WTC11 (cell line): ENCODE measurements at places on chromosomes 1 and 21. TPM values are rescaled to one million over a fixed set of nuclear protein-coding genes. Genes with fewer than 3 reads are reported as not detected.

The EXTL1 gene
- 1.3 to 2.1 TPM (median 1.9 TPM) in 3 replicates for total RNA-seq

The NPL gene
- total RNA-seq, result 3.4 to 4.1 TPM (median 3.6 TPM) in 3 replicates

The GJA9 gene
- total RNA-seq, result not detected in 3 replicates

The C8B gene
- 0.30 to 0.46 TPM in 2 of 3 replicates, not detected in the other for total RNA-seq

The TMOD4 gene
- 0.66 to 0.82 TPM (median 0.79 TPM) in 3 replicates for total RNA-seq

The NOC2L gene
- 149 to 182 TPM (median 150 TPM) in 3 replicates for total RNA-seq

The FTCD gene
- 6.1 to 9.6 TPM (median 9.5 TPM) in 3 replicates for total RNA-seq

The KANK4 gene
- total RNA-seq, result 0.23 to 0.55 TPM (median 0.35 TPM) in 3 replicates

The NCF2 gene
- 0.25 to 0.52 TPM (median 0.41 TPM) in 3 replicates for total RNA-seq

GRCh38 chr1:1153874-1154273, 19.8 kb upstream of the TTLL10 start:
- no peak for DNase-seq

DNA sequence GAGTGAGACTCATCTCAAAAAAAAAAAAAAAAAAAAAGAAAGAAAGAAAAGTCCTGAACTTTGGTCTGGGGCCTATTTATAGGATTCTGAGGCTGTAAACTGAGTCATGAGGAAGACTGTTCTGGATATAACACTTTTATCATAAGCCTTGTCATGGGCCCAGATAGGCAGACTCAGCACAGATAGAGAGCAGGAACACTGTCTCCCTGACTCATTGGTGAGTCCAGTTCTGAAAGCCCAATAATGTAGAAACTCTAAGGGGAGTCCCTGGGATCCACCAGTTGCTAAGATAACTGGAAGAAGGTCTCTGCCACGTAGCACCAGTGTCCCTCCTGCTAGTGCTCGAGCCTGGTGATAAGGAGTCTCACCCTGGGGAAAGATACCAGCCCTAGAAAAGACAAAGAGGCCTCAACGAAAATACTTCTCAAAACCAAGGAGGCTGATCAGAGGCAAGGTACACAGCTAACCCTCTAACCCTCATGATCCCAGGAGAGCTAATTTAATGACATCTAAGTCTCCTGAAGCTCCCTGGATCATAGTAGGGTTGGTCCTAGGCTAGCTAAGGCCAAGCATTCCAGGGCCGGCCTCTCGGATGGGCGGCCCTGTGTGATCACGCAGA, 43.5 kb downstream of the LPAR3 start:
- DNase-seq, result no peak

DNA sequence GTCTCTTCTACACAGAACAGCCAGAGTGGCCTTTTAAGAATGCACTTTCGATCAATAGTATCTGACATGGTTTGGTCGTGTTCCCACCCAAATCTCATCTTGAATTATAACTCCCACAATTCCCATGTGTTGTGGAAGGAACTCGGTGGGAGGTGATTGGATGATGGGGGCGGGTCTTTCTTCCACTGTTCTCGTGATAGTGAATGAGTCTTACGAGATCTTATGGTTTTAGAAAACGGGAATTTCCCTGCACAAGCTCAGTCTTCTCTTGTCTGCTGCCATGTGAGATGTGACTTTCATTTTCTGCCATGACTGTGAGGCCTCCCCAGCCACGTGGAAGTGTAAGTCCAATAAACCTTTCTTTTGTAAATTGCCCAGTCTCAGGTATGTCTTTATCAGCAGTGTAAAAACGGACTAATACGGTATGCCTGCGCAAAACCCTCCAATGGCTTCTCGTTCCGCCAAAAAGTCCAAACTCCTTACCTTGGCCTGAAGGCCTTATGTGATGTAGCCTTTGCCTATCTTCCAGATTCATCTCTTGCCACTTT, 23.0 kb upstream of the SMG7 start:
- DNase-seq, result no peak

DNA sequence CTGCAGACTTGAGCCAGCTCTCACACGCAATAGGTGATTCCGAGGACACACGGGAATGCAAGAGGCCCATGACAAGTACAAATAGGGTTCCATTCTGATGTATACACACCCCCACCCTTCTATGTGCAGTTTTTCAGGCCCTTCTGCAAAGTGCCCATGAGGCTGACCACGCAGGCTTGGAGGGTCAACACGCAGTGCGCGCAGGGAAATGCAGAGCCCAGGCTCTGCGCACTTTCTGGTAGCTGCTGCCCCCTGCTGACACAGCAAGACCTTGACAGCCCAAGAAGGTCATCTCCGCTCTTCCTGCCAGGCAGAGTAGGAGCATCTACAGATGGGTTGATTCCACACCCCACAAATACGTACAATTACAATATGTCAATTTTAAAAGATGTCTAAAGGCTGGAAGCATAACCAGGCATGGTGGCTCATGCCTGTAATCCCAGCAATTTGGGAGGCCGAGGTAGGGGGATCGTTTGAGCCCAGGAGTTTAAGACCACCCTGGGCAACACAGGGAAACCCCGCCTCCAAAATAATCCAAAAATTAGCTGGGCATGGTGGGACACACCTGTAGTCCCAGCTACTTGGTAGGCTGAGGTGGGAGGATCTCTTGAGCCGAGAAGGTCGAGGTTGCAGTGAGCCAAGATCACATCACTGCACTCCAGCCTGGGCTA, 18.5 kb downstream of the SH3BP5L start:
- peak; percentile 66 for DNase-seq

- no peak for DNase-seq
Observed at GRCh38 chr1:179955731-179956130, 1.1 kb downstream of the CEP350 start.

DNA sequence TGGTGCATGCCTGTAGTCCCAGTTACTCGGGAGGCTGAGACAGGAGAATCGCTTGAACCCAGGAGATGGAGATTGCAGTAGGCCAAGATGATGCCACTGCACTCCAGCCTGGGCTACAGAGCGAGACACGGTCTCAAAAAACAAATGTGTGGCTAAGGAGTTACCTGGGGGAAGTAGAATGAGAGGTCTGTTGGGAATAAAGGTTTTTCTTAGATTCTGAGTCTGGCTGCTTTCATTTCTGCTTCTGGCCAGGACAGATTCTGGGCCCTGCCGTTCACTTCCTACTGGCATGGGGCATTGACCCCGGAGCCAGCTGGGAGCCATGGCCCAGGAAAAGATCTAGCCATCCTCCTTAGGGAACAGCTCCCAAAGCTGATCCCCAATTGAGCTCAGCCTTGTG, 420 bp upstream of the DCDC2B start:
- DNase-seq, result no peak

- peak; percentile 54 for DNase-seq
Observed at GRCh38 chr1:35210321-35211119, 17.6 kb upstream of the SFPQ start.

- DNase-seq, result no peak
Observed at GRCh38 chr1:110717179-110717578, 42.4 kb upstream of the KCNA3 start.

DNA sequence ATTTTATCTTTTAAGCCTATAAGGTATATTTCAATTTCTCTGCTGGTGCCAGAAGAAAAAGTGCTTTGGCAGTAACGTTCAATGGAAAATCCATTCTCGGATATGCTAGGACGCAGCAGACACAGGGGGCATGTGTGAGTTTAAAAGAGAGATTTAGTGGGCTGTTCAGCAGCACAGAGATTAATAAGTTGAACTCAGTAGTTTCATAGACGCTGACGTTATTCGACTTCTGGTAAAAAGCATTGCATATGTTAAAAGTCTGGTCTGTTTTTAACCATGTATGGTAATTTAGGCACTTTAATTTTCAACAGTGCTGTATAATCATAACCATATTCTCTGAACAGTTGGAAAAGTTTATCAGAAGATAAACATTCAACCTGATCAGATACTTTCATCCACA, 99.6 kb downstream of the ATP6V1G3 start:
- no peak for DNase-seq

DNA sequence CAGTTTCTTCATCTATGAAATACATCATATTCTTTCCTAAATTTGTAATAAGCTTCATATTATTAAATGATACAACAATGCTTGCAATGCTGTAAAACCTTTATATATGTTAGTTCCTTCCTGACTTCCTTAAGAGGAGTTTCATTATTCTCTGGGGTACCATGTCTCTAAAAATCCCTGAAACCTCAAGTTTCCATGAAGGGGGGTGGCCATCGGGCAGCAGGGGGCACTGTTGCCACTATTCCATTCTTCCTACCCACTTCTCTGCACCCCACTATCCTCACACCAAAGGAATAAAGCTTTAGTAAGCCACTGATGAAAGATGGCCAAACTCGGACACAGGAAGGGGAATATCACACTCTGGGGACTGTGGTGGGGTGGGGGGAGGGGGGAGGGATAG, 9.0 kb upstream of the DMRTB1 start:
- peak; percentile 44 for DNase-seq

DNA sequence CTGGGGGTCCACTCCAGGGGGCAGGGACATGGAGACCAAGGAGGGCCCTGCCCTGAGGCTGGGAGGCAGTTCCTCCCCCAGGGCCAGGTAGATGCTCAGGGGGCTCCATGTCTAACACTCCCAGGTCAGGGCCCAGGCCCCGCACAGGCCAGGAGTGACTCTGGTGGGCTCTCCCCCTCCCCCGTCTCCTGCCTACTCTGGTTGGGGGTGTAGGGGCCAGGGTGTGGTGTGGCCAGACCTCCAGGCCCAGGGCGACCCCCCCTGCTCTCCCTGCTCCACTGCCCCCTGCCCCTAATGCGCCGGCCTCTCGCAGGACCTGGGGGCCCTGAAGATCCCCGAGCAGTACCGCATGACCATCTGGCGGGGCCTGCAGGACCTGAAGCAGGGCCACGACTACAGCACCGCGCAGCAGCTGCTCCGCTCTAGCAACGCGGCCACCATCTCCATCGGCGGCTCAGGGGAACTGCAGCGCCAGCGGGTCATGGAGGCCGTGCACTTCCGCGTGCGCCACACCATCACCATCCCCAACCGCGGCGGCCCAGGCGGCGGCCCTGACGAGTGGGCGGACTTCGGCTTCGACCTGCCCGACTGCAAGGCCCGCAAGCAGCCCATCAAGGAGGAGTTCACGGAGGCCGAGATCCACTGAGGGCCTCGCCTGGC, 19.7 kb upstream of the CCDC27 start:
- peak; percentile 66 for DNase-seq

DNA sequence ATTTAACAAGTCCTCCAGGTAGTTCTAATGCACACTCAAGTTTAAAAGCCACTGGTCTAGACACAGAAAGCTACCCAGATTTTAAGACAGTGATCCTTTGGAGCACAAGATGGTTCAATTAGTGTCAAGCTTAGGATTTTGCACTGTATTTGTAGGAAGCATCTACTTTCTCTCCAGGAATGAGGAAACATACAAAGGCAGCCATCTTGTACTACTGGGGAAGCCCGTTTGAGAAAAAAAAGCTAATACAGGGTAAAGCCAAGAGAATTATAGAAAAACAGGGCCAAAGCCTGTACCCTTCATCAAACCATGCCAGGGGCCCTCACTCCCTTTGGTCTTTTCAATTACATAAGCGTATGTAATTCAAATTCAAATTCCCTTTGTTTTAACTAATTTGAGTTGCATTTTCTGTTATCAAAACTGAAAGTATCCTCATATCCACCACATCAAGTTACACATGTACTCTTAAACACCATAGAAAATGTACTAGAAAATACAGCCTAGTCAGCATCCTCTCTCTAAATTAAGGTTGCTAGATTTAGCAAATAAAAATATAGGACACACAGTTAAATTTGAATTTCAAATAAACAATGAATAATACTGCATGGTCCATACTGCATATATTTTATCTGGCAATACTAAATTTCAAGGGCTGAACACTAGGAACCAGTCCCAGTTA, 17.4 kb downstream of the PIK3R3 start:
- DNase-seq, result no peak

- no peak for DNase-seq
Observed at GRCh38 chr1:152050886-152051675, 14.3 kb upstream of the S100A11 start.

DNA sequence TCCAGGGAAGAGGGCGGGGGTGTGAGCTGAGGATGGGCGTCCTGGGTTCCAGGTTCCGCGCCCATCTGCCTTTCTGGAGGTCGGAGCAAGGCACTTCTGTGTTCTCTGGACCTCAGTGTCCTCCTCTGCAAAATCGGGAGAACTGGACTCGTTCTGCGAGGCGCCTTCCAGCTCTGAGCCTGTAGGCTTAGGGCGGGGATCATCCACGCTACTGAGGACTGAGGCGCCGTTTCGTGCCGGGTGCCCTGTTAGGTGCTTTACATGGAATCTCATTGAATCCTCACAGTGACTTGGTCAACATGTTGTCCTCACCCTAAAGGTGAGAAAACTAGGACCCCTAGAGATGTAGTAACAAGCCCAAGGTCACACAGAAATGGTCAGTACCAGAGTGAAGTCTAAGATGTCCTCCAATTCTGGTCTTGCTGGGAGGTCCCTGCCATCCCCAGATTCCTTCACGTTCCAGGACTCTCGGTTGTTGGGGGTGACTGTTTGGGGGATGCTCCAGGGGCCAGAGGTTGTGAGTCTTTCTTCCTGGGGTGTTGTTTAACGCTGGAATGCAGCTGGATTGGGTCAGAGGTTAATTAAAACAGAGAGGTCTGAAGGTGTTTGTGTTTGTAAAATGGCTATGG, 677 bp downstream of the PRKAA2 start:
- DNase-seq, result peak; percentile 24

- DNase-seq, result no peak
Observed at GRCh38 chr1:108140177-108140576, 60.0 kb downstream of the SLC25A24 start.

GRCh38 chr1:110829955-110830553, 42.9 kb upstream of the CD53 start:
- peak; percentile 16 for DNase-seq

- DNase-seq, result no peak
Observed at GRCh38 chr1:101285922-101286570, 49.2 kb downstream of the S1PR1 start.

DNA sequence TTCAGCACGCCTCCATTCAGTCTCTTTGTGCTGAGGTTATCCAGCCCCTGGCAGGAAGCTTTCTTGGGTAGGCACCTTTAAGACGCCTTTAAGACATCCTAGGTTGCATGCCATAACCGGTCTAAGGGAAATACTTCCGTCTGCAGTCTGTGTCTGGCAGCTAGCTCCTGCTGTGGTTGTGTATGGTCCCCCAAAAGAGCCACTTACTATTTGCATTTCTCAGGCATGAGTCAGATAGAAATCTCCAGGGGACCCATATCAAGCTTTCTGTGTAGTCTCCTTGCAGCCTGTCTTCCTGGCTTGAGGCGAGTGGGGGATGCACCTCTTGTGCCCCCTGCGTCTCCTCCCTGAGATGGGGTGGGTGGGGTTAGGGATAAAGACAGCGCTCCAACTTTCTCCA, 10.0 kb upstream of the RYR2 start:
- DNase-seq, result no peak

GRCh38 chr21:25689226-25689625, 45.5 kb downstream of the ATP5PF start:
- DNase-seq, result no peak

DNA sequence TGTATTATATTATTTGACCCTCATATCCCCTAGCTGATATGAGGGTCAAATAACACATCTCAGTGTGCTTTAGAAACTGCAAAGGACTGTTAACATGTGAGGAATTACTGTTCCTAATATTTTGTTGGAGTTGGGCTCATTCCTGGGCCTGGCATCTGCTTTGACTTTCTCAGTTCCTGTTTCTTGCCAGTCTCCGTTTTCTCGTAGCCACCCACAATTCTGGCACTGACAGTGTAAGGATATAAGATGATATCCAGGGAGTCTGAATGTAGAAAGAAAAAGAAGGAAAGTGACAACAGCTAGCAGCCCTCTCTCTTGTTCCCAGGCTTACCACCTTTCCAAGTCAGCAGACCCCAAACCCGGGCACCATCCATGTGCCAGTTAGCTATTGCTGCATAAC, 54.4 kb upstream of the SCMH1 start:
- DNase-seq, result no peak
